Stimulated activated CD8-positive, alpha-beta memory T cell treated with anti-CD3 and anti-CD28 coated beads, Interleukin-7, amount 100 ng/mL, for 1 hour (primary cell): ENCODE measurements at places on chromosomes 11 and 22.

DNA sequence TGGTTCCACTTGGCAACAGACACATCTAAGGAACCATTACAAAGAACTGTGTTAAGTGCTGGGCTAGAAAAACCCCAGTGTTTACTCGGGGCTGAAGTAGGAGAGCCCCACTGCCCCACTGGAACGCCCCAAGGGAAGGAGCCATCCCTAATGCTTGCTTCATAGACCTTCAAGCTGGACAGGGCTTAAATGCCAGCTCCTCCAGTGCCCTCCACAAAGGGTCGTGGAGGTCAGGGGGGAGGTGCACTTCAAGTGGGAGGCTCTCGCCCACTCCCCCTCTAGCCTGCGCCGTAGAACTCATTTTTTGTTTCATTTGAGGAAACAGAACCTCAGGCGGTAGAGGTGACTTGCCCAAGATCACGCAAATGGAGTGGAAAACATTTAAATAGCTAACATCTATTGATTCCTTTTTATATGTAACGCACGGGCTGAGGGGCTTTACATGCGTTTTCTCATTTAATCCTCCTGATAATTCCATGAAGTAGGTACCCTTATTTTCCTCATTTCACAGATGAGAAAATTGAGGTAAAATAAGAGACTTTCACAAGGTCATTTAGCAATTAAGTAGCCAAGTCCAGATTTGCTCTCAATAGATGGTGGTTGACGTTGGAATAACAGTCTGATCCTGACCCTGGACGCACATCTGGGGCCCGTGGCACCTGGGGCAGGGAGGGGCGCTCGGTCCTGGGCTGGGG, 545 bp upstream of the ZDHHC13 start:
- no peak for DNase-seq

DNA sequence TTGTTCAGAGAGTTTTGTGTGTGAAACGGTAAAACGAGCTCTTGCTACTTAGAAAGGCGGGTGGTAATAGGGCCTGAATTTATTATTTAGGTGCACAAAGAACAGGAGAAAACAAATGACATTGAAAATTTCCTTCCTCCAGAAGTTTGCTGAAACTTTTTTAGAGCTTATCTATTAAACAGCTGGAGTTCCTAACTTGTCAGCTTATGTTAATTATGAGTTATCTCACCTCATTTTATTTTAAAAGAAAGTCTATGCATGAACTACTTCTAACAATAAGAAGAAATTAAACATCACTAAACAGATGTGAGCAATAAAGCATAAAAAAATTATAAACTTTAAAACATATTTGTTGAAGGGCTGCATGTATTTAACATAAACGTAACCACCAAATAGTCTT, 373.9 kb upstream of the ANO3 start:
- DNase-seq, result no peak

- DNase-seq, result no peak
These were observed 2.5 kb downstream of the FCHSD2 start for GRCh38 chr11:73139476-73140198.

DNA sequence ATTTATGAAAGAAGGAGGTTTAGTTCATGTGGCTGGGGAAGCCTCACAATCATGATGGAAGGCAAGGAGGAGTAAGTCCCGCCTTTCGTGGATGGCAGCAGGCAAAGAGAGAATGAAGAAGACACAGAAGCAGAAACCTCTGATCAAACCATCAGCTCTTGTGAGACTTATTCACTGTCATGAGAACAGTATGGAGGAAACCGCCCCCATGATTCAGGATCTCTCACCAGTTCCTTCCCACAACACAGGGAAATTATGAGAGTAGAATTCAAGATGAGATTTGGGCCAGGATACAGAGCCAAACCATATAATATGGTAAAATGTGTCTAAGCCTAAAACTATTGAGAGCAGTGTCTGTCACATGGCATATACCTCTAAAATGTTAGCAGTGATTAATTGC, 503.8 kb upstream of the CCDC179 start:
- no peak for DNase-seq

- DNase-seq, result no peak
These were observed 71.9 kb upstream of the PPARA start for GRCh38 chr22:46078241-46079092.

- no peak for DNase-seq
These were observed 37.5 kb downstream of the ARFGAP3 start for GRCh38 chr22:42819412-42820044.

- DNase-seq, result no peak
These were observed 44.4 kb upstream of the ST14 start for GRCh38 chr11:130115218-130115617.

DNA sequence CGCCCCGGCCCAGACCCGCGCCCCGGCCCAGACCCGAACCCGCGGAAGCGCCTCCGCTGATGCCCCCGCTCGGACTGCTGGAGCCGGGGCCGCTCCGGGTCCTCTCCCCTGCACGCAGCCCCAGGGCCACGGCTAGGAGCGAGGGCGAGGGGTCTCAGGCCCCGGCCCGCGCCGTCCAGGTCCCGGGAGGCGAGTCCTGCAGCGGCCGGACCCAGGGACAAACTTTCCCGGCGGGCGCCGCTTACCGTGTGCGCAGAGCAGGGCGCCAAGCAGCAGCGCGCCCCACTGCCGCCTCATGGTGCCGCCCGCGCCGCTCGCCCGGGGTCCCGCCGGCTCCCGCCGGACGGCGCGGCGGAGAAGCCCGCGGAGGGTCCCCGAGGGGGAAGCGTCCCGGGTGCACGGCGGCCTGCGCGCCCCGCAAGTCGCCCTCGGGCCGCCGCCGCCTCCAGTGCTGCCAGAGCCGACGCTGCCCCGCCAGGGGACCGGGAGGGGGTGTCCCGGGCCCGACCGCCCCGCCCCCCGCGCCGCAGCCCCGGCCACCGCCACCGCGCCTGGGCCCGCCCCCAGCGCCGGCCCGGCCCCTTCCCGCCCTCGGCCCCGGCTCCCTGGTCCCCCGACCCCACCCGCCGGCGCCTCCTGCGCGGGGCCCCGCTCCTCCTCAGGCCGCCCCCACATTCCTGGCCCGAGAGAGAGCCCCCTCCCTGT, at the start of gene LRP4:
Gene LRP4 (minus strand): TSS at position 468 of the 705 bp plus-strand sequence. CDS start 171 bp downstream, at position 297.
- DNase-seq, result no peak

DNA sequence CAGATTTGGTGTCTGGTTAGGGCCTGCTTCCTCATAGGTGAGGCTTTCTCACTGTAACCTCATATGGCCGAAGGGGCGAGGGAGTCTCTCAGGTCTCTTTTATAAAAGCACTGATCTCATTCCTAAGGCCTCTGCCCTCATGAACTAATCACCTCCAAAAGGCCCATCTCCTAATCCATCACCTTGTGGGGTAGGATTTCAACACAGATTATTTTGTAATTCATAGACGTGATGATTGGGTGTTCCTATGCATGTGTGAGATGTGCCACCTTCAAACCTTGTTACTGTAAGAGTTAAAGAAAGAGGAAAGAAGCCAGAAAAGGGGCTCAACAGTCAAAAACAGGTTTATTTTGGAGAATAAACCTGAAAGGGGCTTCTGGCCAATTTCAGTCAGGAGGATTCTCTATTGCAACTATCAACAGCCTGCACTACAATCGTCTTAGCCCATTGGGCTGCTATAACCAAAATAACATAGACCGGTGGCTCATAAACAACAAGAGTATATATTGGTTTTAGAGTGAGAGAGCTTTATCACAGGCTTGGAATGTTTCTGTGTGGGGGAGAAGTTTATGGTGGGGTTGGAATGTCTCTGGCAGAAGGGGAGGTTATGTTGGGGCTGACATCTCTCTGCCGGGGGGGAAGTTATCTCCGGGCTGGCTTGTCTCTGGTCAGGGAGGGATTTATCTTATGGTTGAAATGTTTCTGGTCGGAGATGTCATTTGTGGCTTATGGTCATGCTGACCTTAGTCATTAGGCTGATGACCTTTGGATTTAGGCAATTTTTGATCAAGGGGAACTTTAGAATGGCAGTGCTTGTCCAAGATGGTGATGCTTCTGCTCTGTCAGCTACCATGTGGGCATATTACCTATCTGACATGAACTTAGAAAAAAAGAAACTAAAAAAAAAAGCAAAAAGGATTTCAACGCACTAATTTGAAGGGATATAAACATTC, 35.1 kb downstream of the CSF2RB start:
- DNase-seq, result no peak

GRCh38 chr22:18157714-18158028, 7.7 kb downstream of the USP18 start:
- no peak for DNase-seq
